ENCODE measurements at places on chromosomes 4 and X. TPM values are rescaled to one million over a fixed set of nuclear protein-coding genes. Genes with fewer than 3 reads are reported as not detected.

DNA sequence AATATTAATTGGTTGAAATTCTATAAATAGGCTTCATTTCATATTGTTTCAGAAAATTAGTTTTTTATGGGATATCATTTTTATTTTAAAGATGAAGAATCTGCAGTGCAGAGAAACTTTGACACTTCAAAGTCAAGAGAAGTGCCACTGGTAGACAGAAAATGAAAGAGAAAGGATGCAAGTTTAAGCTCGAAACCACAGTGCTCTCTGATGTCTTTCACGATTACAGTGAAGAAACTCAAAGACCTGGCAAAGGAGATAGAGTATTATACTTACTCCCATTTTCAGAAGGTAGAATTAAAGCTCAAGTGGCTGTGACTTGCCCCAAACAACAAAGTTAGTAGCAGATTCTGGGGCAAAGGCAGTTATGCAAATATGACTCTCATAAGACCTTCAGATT is 745.4 kb downstream of the TECRL start:
- H3K27ac ChIP-seq: no peak overlapping the region
- H3K27me3 ChIP-seq: no peaks in the 10 kb centered on the region
- H3K4me1 ChIP-seq: no peaks in the 10 kb centered on the region
- no peak for DNase-seq

The EDA2R gene
- total RNA-seq: 8.5 TPM

The ASB12 gene
- total RNA-seq: not detected

The ERAS gene
- total RNA-seq: not detected

GRCh38 chrX:44822601-44823000 is 21.2 kb upstream of the DUSP21 start:
- H3K36me3 ChIP-seq: no peaks in the 10 kb centered on the region
- no peaks in the 10 kb centered on the region for H3K4me1 ChIP-seq
- DNase-seq: no peak
- H3K27me3 ChIP-seq: no peaks in the 10 kb centered on the region

All from thoracic aorta (tissue), 2 donors.